ENCODE measurements at places on chromosomes 16 and 17.

GRCh38 chr17:36617773-36618172 lies 16.4 kb downstream of the MRM1 start:
- no peak for DNase-seq

DNA sequence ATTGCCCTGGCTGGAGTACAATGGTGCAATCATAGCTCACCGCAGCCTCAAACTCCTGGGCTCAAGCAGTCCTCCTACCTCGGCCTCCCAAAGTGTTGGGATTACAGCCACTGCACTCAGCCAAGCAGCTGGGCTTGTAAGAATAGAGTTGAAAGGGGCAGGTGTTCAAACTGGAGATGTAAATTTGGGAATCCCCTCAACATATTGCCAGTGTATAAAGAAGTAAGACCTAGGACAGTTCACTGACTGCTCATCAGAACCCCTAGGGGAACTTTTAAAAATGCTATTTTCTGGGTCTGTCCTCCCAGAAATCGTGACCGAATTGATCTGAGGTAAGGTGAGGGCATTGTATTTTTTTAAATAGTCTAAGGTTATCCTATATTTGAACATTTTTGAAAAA lies 8.9 kb upstream of the DNAJA2 start:
- no peak for DNase-seq

- peak; percentile 57 for DNase-seq
Measured at GRCh38 chr16:67173808-67174705, 3.7 kb downstream of the NOL3 start.

DNA sequence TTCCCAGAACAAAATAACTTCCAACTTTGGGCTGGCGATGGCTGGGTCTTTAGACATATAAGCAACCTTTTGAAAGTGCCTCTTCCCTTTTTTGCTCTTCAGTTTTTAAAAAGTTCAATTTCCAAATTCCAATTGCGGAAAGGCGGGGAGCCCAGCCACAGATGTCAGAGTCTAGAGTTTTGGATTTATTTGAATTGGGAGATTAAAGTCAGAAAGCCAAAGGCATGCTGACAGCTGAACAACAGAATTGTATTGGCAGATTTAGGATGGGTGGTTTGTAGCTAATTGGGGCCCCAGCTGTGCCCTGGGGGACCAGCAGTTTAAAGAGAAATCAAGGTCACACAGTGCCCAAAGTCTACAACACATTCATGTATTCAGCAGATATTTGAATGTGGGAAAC lies 10.5 kb downstream of the YPEL2 start:
- no peak for DNase-seq

DNA sequence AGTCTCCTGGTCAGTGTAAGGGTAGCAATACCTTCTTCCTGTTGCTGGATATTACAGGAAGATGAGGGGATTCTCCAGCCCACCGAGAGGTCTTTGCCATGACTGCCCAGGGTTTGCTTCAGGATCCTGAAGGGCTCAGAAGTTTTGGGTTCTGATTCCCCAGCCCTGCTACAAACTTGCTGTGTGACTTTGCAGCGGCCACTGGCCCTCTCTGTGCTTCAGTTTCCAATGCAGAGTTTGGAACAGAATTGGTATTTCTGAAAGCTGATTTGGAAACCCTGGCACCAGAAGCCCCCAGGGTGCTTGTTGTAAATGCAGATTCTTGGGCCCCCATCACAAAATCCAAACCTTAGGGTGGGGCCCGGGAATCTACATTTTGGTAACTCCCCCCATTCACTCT lies 14.7 kb downstream of the KCNG4 start:
- no peak for DNase-seq

DNA sequence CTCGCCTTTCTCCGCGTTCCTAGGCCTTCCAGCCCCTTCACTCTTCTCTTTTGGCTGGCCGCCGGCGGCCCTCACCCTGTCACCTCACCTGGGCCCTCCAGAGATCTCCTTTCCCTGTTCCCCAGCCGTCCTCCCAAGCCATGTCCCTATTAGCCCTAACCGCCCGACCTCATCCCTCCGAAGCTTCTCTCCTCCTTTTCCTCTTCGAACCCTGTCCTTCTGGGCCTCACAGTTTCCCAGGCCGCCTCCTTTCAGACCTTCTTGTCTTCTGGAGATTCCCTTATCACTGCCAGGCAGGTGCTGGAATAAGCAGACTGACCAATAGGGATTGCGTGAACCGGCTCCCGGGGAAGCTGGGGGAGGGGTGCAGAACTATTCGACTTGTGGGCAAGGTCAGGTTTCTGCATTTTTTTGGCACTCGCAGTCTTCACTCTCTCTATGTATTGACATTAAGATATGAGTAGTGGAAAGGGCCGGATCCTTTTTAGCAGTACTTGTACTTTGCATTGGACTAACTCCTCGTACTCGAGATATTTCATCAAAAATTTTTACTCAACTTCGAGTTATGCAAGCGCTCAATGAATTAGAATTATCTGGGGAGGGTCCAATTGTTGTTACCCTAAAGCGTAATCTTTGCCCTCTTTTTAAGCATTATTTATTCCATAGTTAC lies 690 bp downstream of the RHOT1 start:
- DNase-seq, result peak; percentile 52

DNA sequence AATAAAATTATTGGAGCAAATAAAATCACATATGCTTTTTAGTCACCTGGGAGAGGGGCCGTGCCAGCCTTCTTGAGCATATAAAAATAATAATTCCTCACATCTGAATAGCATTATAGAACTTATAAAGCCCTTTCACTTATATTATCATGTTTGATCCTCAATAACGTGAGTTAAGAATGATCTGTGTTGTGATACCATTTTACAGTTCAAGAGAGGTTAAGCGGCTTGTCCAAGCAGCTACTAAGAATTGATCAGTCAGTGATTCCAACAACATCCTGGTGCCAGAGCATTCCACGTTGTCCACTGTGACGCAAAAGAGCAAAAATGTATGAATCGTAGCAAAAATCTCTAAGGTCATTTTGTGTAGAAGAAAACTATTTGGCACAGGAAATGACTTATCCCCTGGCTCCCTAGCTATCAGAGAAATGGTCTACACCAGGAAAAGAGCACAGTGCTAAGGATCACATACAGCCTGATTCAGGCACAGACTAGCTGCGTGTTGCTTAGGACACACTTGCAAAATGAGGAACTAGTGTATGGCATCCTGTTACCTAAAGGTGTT lies 33.0 kb downstream of the ANKFN1 start:
- peak; percentile 46 for DNase-seq

GRCh38 chr17:40303009-40303657 lies 5.8 kb upstream of the RARA start:
- no peak for DNase-seq

DNA sequence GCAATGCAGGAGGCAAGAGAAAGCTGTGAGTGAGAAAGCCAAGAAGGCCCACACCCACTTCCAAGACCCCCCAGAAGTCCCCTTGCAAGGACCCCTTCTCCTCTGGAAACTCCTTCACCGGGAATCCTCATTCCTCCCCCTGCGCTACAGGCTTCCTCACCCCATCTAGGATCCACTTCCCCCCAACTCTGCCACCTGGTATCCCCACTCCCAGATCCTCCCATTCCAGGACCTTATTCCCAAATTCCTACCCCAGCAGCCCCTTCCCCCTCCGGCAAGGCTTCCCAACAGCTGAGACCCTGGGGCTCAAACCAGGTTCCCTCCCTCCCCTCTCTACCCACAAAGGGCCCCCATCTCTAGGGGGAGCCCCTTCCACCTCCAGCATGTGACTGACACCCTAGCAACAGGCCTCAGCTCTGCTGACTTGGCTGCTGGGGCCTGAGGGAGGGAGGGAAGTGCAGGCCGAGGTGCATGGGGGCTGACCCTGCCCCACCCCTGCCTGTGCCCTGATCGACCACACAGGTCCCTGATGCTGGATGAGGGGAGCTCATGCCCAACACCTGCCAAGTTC lies 2.1 kb downstream of the HSF4 start:
- DNase-seq, result no peak

DNA sequence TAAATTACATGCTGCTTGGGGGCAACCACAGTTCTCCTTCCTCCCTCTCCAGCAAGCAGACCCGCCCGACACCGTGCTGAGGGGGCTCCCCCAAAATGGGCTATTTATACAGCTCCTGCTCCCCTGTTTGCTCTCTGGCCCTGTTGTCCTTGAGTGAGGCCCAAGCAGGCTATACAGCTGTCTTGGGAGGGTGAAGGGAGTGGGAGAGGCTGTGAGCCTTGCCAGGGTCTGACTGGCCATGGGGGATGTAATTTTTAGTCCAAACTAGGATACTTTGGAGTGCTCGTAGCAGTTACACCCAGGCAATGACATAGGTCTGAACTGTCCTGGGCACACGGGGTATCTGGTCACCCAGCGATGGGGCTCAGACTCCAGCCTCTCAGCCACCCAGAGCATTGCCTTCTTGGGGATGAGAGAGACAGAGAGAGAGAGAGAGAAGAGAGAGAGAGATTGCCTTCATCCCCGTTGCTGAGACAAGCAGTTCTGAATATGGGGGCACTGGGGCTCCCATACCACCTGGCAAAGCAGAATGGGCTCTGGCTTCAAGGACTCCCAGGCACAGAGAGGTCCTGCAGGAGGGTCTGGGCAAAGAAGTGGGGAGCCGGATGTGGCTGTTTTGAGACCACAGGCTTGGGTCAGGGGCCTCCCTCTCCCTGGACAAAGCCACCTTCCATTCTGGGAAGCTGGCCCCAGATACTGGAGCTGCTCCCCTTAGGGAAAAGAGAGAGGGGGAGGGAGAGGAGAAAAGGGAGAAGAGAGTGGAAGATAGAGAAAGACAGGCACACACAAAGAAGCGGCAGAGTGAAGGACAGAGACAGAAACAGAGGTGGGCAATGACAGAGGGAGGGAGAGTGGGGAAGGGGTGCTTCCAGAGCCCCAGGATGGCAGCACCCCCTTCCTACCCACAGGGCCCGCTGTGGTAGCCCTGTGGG lies 10.7 kb upstream of the TMEM92 start:
- DNase-seq, result peak; percentile 4

DNA sequence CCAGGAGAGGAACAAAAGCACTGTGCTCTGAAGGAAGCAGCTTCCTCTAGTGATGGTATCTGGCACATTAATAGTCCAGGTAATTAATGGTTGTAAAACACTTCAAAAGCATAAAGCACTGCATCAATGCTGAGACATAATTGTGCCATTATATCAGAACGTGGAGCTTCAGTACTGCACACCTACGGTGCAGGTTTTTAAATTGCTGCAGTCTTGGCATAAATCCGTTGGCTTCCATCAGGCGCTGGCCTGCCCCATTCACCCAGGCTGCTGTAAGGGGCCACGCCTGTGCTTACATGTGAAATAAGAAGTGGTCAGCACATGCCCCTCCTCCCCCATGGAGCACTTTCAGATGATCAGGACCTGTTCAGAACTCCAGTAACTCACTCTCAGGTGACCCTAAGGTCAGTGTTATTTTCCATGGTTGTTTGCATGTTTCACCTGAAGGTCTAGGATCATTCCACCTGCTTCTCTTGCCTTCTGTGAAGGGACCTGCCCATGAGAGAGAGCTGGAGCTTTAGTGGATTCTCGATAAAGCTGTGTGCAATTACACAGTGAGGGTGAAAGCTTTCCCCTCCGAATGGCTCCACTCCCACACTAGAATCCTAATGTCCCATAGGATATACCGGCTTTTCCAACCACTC lies 345.3 kb downstream of the CA10 start:
- no peak for DNase-seq

DNA sequence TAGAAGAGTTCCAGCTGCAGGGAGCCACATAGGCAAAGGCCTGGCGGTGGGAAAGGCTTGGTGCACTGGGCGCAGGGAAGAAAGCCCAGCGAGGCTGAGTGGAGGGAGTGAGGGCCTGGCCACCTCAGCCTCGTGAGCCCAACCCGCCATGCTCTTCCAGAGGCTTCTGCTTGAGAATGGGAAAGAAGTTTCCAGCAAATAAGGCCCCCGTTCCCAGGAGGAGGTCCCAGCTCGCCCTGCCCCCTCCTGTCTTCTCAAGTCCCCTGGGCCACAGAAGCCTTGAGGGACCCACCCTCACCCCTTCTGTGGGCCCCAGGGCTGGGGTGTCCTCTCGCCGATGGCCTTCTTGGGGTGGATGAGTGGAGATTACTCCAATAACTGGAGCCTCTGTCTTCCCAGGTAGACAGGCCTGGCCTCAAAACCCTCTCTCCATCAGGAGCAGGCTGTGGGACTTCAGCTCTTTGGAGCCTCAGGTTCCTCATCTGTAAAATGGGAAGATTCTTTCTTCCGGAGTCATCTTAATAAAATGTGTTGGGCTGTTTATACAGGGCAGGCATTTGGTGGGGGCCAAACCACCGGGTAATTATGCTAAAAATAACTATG lies 933 bp upstream of the SNN start:
- no peak for DNase-seq

GRCh38 chr17:64920026-64920418 lies 744 bp upstream of the LRRC37A3 start:
- no peak for DNase-seq

- DNase-seq, result peak; percentile 62
Measured at GRCh38 chr17:78957128-78957527, 22.6 kb downstream of the LGALS3BP start.

DNA sequence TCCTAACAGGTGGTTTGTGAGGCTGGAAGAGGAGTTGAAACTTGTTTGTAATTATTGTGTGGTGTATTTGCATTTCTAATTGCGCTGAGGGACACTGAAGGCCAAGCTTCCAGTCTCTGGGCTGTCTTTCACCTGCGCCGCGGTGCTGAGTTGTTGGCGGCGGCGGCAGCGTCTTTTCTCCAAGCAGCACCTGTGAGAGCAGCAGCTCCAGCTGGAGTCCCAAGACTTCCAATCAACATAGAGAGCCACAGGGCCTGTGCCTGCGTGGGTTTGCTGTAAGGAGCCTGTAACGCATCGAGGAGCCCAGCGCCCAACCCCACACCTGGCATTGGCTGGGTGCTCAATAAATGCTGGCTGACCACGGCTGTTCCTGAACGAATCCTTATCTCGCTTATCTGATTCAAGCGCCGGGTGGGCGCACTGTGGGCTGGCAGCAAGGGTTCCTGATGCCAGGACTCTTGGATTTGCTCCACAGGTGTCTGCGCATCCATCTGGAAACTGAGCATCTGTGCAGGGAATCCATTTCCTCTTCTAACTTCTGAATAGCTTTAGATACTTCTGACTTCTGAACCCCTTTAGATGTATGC lies 138.1 kb downstream of the ASIC2 start:
- no peak for DNase-seq

- no peak for DNase-seq
Measured at GRCh38 chr17:33973491-33973890, 281.6 kb upstream of the CCL2 start.

GRCh38 chr17:67588326-67588725 lies 129.4 kb upstream of the NOL11 start:
- no peak for DNase-seq

DNA sequence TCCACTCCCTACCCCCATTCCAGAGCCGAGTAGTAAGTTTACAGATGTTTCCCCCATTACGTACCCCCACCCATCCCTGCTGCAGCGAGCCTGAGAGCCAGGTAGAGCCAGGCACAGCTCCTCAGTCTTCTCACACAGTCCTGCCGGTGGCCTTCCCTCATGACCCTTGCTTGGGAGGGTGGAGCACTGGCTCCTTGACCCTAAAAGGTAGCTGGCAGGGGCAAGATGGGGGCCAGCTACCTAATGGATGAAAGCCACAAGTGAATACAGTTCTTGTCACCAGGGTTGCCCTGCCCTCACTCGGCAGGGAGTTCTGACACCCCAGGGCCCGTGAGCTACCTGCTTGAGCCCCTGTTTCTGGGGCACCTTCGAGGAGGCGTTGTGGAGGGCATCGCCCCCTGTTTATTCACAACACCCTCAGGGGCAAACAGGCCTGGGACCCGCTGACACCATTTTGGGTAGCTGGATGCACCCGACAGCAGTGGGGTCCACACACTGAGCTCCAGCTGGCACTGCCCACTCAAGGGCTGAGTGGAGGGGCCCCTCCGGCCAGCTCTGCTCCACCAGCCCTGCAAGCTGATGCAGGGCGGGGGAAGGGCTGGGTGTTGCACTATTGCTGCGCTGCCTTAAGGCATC lies 22.2 kb downstream of the ADAM11 start:
- no peak for DNase-seq
